ENCODE measurements at places on chromosomes 4 and X. TPM values are rescaled to one million over a fixed set of nuclear protein-coding genes. Genes with fewer than 3 reads are reported as not detected.

RAB33A gene
- 6.2 TPM for total RNA-seq

DGKK gene
- total RNA-seq, result not detected

SGMS2 gene
- total RNA-seq, result 148 TPM

GAB3 gene
- 6.9 TPM for total RNA-seq

ASMT gene
- 0.36 TPM for total RNA-seq

NXF2 gene
- not detected for total RNA-seq

LDB2 gene
- 21.8 TPM for total RNA-seq

CPZ gene
- 44.5 TPM for total RNA-seq

ETDB gene
- not detected for total RNA-seq

KLHL13 gene
- total RNA-seq, result 13.8 TPM

PWWP3B gene
- total RNA-seq, result not detected

BGN gene
- total RNA-seq, result 210 TPM

FBXO8 gene
- total RNA-seq, result 32.2 TPM

FATE1 gene
- not detected for total RNA-seq

UGT2B10 gene
- not detected for total RNA-seq

SPANXN4 gene
- total RNA-seq, result not detected

ADH1B gene
- total RNA-seq, result 0.59 TPM

CLCN4 gene
- 16.2 TPM for total RNA-seq

ADH7 gene
- total RNA-seq, result not detected

RIBC1 gene
- 0.29 TPM for total RNA-seq

DCUN1D4 gene
- 58.6 TPM for total RNA-seq

NLGN3 gene
- total RNA-seq, result 0.36 TPM

AMTN gene
- not detected for total RNA-seq

OTC gene
- total RNA-seq, result not detected

GLOD5 gene
- not detected for total RNA-seq

SNCA gene
- 0.29 TPM for total RNA-seq

EDNRA gene
- total RNA-seq, result 6.2 TPM
